ENCODE measurements at places on chromosomes 16 and 17.

DNA sequence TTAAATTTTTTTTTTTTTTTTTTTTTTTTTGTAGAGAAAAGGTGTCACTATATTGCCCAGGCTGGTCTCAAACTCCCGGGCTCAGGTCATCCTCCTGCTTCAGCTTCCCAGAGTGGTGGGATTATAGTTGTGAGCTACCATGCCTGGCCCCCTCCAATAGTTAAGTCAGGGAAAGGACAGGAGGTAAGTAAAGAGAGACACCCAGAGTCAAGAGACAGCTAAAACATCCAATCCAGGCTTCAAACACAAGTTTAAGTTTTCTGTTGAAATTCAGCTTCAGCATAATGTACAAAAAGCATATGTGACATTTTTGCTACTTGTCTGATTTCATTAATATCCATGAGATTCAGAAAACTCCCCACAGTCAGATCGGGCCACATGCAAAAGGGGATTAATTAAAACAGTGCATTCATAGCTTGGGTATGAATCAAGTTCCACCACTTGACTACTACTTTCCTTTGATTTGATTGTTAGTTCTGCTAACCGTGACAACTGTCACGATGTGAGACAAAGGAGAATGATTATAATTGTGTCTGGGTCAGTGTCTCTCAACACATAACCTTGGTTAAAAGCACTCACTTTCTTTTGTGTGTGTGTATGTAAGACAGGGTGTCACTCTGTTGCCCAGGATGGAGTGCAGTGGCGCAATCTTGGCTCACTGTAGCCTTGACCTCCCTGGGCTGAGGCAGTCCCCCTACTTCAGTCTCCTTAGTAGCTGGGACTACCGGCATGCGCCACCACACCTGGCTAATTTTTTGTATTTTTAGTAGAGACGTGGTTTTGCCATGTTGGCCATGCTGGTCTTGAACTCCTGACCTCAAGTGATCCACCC is 184.9 kb downstream of the PARN start:
- no peak for DNase-seq

GRCh38 chr17:7307686-7308624 is 527 bp downstream of the EIF5A start:
- peak; percentile 66 for DNase-seq

GRCh38 chr16:23009075-23009474 is 140.2 kb downstream of the USP31 start:
- no peak for DNase-seq

GRCh38 chr16:69240331-69240730 is 53.4 kb downstream of the SNTB2 start:
- no peak for DNase-seq

GRCh38 chr17:2594722-2595599 is 1.5 kb downstream of the PAFAH1B1 start:
- no peak for DNase-seq

GRCh38 chr16:4513086-4513860 is 25.3 kb downstream of the CDIP1 start:
- no peak for DNase-seq

- no peak for DNase-seq
Measured at GRCh38 chr17:13704333-13704732, 102.6 kb upstream of the HS3ST3A1 start.

GRCh38 chr16:56970934-56971767 is 9.4 kb downstream of the CETP start:
- DNase-seq: no peak

DNA sequence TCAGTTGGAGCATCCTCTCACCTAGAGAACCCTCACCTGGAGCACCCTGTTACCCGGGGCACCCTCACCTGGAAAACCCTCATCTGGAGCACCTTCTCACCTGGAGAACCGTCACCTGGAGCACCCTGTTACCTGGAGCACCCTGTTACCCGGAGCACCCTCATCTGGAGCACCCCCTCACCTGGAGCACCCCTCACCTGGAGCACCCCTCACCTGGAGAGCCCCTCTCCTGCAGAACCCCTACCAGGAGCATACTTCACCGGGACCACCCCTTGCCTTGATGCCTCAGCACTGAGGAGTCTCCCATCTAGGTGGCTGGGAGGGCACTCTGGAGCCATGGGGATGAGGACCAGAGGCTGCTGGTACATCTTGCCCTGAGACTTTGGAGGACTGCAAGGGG is 3.4 kb upstream of the FBXL16 start:
- no peak for DNase-seq

DNA sequence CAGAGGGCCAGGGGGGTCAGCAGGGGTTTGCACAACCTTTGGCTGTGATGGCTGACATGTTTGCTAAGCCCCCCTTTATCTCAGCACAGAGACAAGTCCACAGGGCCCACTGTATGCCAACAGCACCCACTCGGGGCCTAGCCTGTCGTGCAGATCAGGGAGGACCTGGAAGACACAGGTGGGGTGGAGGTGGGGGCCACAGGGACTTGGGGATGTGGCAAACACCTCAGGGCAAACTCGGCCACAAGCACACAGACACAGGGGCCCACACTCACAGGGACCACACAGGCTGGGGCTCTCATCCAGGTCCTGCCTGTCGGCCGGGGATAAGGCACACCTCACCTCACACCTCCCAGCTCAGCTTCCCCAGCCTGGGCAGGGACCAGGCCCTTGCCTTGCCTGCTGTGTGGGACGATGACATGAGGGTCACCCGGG is 87.9 kb downstream of the C16orf78 start:
- peak; percentile 23 for DNase-seq

- DNase-seq: no peak
Measured at GRCh38 chr17:81580481-81580880, 28.3 kb upstream of the FAAP100 start.

GRCh38 chr17:17605729-17606088 is 14.2 kb upstream of the PEMT start:
- DNase-seq: no peak

- no peak for DNase-seq
Measured at GRCh38 chr17:74249590-74250270, 24.3 kb upstream of the DNAI2 start.

DNA sequence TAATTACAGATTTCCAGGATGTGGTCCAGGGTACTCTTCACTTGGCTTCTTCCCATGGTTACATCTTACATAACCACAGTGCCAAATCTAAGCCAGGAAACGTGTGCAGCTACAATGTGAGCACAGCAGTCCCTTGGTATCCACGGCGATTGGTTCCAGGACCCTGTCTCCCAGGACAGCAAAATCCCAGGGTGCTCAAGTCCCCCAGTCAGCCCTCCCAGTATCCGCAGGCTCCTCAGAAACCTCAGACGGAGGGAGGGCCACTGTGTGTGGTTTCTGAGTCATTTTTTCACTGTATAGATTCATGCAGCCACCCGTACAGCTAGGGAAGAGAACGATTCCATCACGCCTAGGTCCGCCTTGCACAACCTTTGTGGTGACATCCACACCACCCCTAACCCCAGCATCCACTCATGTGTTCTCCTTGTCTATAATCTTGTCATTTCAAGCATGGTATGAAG is 11.1 kb upstream of the ATP2C2 start:
- no peak for DNase-seq

DNA sequence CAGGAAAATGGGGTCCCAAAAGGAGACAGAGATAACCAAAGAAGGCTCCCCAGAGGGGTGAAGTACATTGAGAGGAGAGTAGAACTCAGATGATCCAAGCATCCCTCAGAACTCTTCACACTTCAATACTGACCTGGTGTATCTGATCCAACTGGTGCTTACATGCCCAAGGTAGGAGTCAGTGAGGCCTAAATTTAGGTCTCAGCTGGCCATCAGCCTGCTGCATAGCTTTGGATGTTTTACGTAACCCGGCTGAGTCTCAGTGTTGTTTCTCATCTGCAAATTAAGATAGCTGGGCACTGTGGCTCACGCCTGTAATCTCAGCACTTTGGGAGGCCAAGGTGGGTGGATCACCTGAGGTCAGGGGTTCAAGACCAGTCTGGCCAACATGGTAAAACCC is 11.6 kb upstream of the GOSR2 start:
- DNase-seq: no peak

- no peak for DNase-seq
Measured at GRCh38 chr16:6281274-6281673, 1051.4 kb upstream of the RBFOX1 start.

GRCh38 chr16:88548131-88548874 is 21.9 kb upstream of the ZC3H18 start:
- DNase-seq: no peak

DNA sequence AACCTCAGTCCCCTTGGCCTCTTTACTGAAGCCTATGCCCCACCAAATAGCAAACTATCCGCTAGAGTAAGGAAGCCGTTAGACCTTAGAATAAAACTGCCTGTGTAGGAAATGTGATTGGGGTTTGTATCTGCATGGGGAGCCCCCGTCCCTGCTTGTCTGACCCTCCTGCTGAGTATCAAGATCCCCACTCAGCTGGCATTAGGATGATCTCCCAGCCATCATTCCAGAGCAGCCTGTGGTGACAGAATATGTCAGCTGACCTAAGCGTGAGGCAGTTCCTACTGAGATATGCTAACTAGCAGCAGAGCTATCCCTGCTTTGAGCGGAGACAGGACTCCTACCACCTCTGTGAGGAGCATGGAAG is 645 bp upstream of the GFOD2 start:
- peak; percentile 36 for DNase-seq

DNA sequence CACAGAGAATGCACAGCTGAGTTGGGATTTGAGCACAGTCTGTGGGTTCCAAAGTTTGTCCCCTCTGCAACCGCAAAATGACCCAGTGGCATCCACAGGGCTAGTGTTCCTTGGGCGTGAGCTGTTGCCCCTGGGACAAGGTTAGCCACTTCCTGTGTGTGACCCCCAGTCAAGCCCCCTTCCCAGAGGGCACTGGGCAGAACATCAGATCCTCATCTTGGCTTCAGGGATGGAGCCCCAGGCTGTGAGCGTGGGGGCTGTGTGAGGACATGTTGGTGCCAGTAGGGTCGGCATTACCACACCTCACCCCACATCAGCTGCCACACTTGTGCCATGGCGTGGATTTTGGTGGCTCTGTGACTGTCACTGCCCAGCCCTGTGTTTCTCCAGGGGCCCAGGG is 55.3 kb downstream of the USP22 start:
- no peak for DNase-seq

Data from activated CD4-positive, CD25-positive, alpha-beta regulatory T cell treated with anti-CD3 and anti-CD28 coated beads, Interleukin-2, amount 50 U/mL, for 72 hours (primary cell).